Ovary (tissue), 10 donors: ENCODE measurements at places on chromosomes 2 and 18. TPM values are rescaled to one million over a fixed set of nuclear protein-coding genes. Genes with fewer than 3 reads are reported as not detected.

Gene GPAT2
- 0.50 TPM for polyA plus RNA-seq

Gene UGT1A4
- not detected for polyA plus RNA-seq

Gene GPR45
- polyA plus RNA-seq, result not detected

Gene ADAM23
- 0.98 TPM for polyA plus RNA-seq

Gene CD207
- polyA plus RNA-seq, result 0.83 TPM

Gene GYPC
- polyA plus RNA-seq, result 132 TPM

Gene B3GNT7
- 4.8 TPM for polyA plus RNA-seq

Gene SEPTIN10
- 48.9 TPM for polyA plus RNA-seq

Gene SNTG2
- polyA plus RNA-seq, result 0.97 TPM

Gene RGPD4
- polyA plus RNA-seq, result not detected

Gene CRYGC
- not detected for polyA plus RNA-seq

DNA sequence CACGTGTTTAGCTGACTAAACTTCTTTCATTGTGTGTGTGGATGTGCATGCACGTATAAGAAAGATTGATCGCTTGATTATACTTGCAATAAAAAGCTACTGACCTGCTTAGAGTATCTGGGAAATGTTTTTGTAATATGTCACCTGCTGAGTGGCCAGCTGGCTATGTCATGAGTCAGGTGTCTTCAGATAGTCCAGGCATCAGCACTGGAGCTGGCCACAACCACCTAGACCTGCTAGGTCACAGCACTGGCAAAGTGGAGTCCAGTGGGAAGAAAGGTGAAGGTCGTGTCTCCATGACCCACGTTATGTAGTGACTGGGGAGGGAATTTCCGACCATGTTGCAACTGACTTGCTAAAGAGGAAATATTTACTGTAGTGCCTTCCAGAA lies 147.0 kb downstream of the ESCO1 start:
- no peak overlapping the region for H3K27ac ChIP-seq
- DNase-seq, result no peak
- H3K27me3 ChIP-seq, result no peaks in the 10 kb centered on the region
- H3K36me3 ChIP-seq, result no peaks in the 10 kb centered on the region
- H3K4me1 ChIP-seq, result peaks cover 1% of the 10 kb centered on the region

- no peaks in the 10 kb centered on the region for H3K36me3 ChIP-seq
- peaks cover 18% of the 10 kb centered on the region for H3K4me1 ChIP-seq
- H3K27ac ChIP-seq, result no peak overlapping the region
Observed at GRCh38 chr2:172965433-172966212, 110.0 kb upstream of the MAP3K20 start.

DNA sequence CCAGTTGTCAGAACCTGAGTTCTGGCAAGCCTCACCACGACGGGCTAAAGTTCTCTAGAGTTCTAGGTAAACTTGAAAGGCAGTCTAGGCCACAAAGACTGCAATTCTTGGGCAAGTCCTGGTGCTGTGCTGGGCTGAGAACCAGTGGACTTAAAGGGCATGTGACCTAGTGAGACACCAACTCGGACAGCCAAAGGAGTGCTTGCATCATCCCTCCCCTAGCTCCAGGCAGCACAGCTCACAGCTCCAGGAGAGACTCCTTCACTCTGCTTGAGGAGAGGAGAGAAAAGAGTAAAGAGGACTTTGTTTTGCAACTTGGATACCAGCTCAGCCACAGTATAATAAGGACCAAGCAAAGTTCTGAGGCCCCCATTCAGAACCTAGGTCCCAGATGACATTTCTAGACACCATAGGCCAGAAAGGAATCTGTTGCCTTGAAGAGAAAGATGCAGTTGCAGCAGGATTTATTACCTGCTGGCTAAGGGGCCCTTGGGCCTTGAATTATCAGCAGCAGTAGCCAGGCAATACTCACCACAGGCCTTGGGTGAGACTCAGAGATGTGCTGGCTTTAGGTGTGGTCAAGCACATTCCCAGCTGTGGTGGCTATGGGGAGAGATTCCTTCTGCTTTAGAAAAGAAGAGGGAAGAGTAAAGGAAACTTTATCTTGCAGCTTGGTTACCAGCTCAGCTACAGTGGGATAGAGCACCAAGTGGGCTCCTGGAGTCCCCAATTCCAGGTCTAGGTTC lies 51.8 kb downstream of the UPP2 start:
- H3K4me1 ChIP-seq, result no peaks in the 10 kb centered on the region
- no peak overlapping the region for H3K27ac ChIP-seq
- no peaks in the 10 kb centered on the region for H3K27me3 ChIP-seq
- no peaks in the 10 kb centered on the region for H3K36me3 ChIP-seq
- DNase-seq, result no peak
- H3K4me3 ChIP-seq, result no peak overlapping the region

GRCh38 chr18:36636237-36636817 lies 192.5 kb downstream of the TPGS2 start:
- no peak overlapping the region for H3K27ac ChIP-seq
- H3K4me1 ChIP-seq, result no peaks in the 10 kb centered on the region
- no peak for DNase-seq
- H3K4me3 ChIP-seq, result no peak overlapping the region
- H3K27me3 ChIP-seq, result no peaks in the 10 kb centered on the region

- no peaks in the 10 kb centered on the region for H3K27me3 ChIP-seq
- no peaks in the 10 kb centered on the region for H3K4me1 ChIP-seq
- H3K36me3 ChIP-seq, result no peaks in the 10 kb centered on the region
- DNase-seq, result no peak
Observed at GRCh38 chr2:96393989-96394761, 58.6 kb downstream of the NCAPH start.

DNA sequence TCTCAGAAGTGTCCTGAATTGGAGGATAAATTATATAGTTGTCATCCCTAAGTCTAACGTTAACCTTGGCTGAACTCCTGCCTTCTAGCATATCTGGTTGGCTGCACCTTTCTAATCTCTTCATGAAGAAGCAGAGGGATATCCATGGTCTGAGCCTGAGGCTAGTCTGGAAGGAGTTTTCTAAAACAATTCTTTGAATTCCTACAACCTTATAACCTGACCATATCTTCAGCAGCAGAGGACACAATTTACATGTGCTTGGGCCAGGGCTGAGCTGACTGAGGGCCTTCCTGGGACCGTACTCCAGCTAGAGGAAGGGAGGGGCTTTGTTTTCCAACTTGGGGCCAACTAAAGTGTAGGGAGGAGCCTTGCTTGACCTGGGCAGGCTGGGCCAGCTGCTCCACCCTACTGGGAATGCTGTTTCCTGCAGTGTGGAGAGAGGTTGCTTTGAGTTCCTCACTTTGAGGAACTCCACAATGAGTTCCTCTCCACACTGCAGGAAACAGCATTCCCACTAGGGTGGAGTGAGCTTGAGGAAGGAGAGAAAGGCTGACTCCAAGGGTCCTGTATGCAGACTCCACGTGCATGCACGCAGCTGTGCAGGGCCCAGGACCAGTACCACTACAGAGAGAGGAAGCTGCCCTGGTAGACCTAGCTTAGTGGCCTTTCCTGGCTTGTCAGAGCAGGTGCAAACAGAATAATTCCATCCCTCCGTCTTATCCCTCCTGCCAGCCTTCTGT lies 19.6 kb downstream of the CEP68 start:
- no peaks in the 10 kb centered on the region for H3K36me3 ChIP-seq
- H3K27ac ChIP-seq, result peak overlapping the region; percentile 66
- no peak overlapping the region for H3K4me3 ChIP-seq
- H3K4me1 ChIP-seq, result peaks cover 7% of the 10 kb centered on the region

DNA sequence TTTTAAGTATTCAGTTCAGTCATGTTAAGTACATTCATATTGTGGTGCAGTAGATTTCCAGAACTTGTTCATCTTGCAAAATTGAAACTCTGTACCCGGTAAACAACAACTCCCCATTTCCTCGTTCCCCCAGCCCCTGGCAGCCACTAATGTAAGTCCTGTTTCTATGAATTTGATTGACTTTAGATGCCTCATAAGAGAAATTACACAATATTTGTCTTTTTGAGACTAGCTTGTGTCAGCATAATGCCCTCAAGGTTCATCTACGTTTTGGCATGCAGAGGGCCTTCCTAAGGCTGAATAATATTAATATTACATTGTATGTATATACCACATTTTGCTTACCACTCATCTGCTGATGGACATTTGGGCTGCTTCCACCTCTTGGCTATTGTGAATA lies 30.9 kb downstream of the METTL21A start:
- H3K4me1 ChIP-seq, result no peaks in the 10 kb centered on the region
- no peak overlapping the region for H3K4me3 ChIP-seq
- no peak overlapping the region for H3K27ac ChIP-seq

GRCh38 chr2:98588880-98589431 lies 19.4 kb downstream of the COA5 start:
- no peaks in the 10 kb centered on the region for H3K4me1 ChIP-seq
- no peaks in the 10 kb centered on the region for H3K27me3 ChIP-seq
- no peak for DNase-seq
- H3K36me3 ChIP-seq, result no peaks in the 10 kb centered on the region
- no peak overlapping the region for H3K4me3 ChIP-seq

- H3K4me3 ChIP-seq, result no peak overlapping the region
- no peak for DNase-seq
- H3K27me3 ChIP-seq, result no peaks in the 10 kb centered on the region
- H3K4me1 ChIP-seq, result no peaks in the 10 kb centered on the region
- no peaks in the 10 kb centered on the region for H3K36me3 ChIP-seq
- no peak overlapping the region for H3K27ac ChIP-seq
Observed at GRCh38 chr18:13604786-13605185, 121.6 kb downstream of the FAM210A start.

GRCh38 chr2:20494241-20494640 lies 47.4 kb downstream of the RHOB start:
- no peaks in the 10 kb centered on the region for H3K27me3 ChIP-seq
- no peak overlapping the region for H3K4me3 ChIP-seq
- DNase-seq, result no peak
- no peaks in the 10 kb centered on the region for H3K4me1 ChIP-seq
- H3K36me3 ChIP-seq, result no peaks in the 10 kb centered on the region
- H3K27ac ChIP-seq, result no peak overlapping the region

- H3K4me1 ChIP-seq, result no peaks in the 10 kb centered on the region
- H3K4me3 ChIP-seq, result no peak overlapping the region
- DNase-seq, result peak; percentile 17
- H3K27ac ChIP-seq, result no peak overlapping the region
- H3K27me3 ChIP-seq, result no peaks in the 10 kb centered on the region
Observed at GRCh38 chr2:24837996-24838513, 44.8 kb downstream of the CENPO start.

DNA sequence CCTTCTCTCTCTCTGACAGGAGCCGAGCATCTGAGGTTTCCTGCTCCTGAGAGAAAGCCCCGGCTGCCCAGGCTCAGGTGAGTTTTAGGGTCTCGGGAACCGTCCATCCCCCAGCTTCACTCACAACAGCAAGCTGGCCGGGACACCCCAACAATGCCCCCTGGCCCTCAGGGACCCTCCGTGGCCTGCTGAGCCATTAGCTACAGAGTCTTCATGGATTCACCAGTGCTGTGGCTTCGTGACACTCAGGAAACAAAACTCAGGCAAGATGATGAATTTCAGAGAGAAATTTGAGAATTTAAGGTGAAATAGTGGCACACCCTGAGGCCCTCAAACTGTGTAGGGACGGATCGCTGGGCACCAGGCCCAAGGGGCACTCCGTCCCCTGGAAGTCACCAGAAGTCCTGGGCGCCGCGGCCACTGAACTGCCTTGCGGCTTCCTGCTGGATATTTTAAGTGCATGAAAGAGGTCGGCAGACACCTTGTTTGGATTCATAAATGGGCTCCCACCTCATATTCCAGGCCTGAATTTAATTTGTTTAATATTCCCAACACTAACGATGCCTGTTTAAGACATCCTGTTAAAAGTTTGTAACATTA lies 368.3 kb upstream of the SALL3 start:
- H3K4me3 ChIP-seq, result no peak overlapping the region
- no peak overlapping the region for H3K27ac ChIP-seq
- H3K27me3 ChIP-seq, result no peaks in the 10 kb centered on the region

- peaks cover 26% of the 10 kb centered on the region for H3K4me1 ChIP-seq
- peak overlapping the region; percentile 58 for H3K27ac ChIP-seq
- no peaks in the 10 kb centered on the region for H3K36me3 ChIP-seq
Observed at GRCh38 chr2:25981596-25982272, 563 bp downstream of the KIF3C start.

DNA sequence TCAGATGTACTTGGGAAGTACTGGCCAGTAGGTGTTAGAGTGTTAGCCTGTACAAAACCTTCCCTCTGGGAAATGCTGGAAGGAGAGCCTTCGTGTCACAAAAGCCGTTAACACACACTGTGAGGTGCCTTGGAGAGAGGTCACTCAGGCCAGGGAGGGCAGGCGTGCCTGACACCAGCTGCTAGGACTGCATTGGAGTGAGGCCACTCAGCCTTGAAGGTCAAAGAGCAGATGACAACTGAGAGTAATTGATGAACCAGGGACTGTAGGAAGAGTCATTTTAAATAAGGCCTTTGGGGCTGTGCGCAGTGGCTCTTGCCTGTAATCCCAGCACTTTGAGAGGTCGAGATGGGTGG lies 45.4 kb downstream of the ASAP2 start:
- no peak for DNase-seq
- H3K36me3 ChIP-seq, result no peaks in the 10 kb centered on the region
- no peaks in the 10 kb centered on the region for H3K27me3 ChIP-seq
- no peak overlapping the region for H3K27ac ChIP-seq

- H3K4me1 ChIP-seq, result no peaks in the 10 kb centered on the region
- H3K36me3 ChIP-seq, result no peaks in the 10 kb centered on the region
- H3K27ac ChIP-seq, result no peak overlapping the region
- H3K4me3 ChIP-seq, result no peak overlapping the region
- DNase-seq, result no peak
- no peaks in the 10 kb centered on the region for H3K27me3 ChIP-seq
Observed at GRCh38 chr2:161369311-161369710, 46.8 kb upstream of the TBR1 start.

DNA sequence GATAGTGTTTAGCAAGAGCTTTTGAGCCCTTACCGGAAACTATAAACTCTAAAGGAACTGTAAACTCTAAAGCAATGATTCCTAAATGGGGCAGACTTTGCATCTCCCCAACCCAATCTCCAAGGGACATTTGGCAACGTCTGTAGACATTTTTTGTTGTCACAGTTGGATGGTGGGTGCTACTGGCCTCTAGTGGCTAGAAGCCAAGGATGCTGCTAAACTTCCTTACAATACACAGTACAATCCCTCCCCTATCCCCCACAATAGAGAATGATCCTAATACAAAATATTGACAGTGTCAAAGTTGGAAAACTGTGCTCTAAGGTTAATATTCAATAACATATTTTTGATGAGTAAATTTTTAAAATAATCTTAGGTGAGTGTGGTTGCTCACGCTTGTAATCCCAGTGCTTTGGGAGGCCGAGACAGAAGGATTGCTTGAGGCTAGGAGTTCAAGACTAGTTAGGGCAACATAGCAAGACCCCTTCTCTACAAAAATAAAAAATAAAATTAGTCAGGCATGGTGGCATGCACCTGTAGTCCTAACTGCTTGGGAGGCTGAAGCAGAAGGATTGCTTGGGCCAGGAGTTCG lies 66.7 kb downstream of the PTPN4 start:
- no peak overlapping the region for H3K4me3 ChIP-seq
- H3K27ac ChIP-seq, result no peak overlapping the region
- no peak for DNase-seq
- no peaks in the 10 kb centered on the region for H3K4me1 ChIP-seq
- H3K27me3 ChIP-seq, result no peaks in the 10 kb centered on the region
